Activated gamma-delta T cell treated with Interleukin-2 at 50 U/mL for 16 hours (primary cell): ENCODE measurements at places on chromosomes 1 and 21.

- no peak for DNase-seq
Measured at GRCh38 chr1:43760745-43761317, 53.5 kb downstream of the ST3GAL3 start.

DNA sequence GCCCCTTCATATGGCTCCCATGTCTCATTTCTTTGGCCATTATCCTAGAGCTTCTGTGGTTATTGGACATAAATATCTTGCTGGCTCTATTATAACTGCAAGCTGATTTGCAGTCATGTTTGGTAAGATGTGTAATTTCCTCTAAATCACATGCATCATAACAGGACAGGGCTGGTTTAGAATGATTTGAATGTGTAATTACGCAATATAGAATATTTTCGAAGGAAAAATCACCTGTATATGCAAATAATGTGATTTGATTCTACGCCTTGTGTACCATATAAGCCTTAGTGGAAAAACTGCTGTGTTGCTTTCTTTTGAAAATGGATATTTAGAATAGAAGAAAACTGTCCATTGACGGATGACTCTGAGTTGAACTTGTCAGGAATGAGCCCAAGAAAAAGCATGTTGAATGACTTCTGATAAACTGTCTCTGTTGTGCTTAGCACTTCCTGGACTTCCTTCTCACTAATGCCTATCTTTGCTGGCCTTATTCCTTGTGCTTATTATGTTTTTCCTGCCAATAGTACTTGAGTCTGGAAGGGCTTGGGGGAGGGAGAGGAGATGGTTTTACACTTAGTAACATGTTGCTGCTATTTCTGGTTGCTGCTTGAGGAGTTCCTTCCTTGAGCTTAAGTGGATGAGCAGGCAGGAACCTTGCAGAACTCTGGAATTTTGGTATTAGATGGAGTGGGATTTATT lies 6.5 kb downstream of the CACHD1 start:
- no peak for DNase-seq

DNA sequence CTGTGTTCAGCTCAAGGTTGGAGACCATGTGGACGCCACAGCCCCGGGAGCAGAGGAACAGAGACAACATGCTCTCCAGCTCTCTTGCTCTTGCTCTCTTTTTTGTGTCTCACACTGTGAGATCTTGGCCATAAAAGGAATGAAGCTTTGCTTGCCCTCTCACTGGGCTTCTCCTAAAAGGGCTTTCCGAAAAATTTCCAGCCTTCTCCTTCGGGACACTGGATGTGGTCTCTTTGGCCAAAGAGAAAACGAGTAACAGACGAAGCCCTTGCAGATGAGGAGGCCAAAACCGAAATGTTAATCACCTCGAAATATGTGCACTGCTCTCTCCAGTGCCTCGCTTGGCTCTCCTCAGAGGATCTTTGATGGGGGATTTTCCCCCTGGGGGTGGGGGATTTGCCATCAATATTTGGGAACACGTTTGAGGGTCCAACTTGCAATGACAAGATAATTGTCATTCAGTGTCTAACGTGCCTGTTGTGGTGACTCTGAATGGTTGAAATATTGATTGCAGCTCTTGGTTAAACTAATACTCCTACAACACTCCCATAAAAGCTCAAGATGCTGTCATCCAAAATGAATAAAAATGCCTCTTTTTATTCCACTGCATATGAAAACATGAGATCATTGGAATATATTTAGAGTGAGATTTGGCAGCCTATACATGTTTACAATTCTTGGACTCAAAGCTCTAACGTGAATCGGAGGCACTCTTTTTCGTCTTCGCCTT lies 68.6 kb upstream of the ANGPTL1 start:
- no peak for DNase-seq

GRCh38 chr1:150619576-150620509 lies 9.6 kb downstream of the ENSA start:
- DNase-seq: no peak

DNA sequence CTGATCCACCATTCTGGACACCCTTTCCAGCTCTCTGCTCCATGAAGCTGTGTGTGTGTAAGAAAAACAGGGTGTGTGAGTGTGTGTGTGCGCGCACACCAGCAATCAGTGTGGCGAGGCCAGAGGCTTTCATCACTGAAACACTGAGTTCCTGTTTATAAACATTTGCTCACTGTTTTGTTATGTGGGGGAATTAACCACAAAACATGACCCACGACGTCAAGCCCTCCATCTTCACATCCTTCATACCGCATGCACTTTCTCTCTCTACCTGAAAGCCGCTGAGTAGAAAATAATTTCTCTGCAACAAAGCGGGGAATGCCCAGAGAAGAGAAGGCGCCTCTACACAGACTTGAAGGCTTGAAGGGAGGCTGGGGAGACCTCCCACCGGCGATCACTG lies 148.9 kb upstream of the IRF2BP2 start:
- DNase-seq: peak; percentile 62

DNA sequence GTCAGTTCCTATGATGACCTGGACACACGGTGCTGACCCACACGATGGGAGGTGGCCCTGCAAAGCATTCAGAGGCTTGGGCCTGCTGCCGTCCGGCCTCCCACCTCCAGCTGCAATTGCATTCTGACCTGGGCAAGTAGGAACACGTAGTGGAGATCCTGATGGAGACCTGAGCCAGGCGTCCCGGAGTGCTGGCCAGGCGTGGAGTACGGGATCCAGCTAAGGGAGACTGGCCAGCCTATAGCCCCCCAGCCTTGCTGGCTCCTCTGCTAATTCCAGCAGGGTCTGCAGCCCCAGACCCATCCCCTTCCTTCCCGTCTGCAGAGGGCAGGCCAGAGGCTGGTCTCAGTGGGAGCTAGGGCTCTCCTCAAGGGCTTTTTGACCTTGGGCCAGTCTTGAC lies 11.2 kb downstream of the CD46 start:
- no peak for DNase-seq

GRCh38 chr21:45126204-45126626 lies 51.8 kb downstream of the ADARB1 start:
- no peak for DNase-seq

DNA sequence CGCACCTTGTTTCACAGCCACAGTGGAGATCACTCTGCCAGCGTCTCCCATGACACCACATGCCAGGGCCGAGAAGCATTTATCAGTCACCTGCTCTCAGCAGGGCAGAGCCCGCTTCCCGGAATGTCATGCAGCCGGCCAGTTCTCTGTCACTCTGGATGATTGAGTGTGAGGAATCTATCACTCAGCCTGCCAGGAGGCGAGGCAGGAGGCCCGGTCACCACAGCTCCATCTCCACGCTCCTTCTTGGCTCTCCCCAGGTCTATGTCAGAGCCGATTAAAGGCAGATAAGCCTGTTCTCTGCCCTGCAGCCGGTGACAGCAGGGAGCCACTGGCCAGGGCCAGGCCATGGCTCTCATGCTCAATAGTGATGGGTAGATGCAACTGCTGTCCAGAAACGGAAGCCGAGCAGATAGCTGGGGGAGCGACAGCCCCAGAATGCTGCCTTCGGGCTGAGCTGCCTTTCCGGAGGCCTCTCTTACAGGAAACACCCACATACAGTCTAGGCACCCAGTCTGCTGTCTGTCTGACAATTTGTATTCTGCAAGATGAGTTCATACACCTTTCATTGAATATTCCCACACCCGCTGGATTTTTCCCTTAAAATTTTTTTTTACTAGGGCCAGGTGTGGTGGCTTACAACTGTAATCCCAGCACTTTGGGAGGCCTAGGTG lies 64.1 kb downstream of the ACTL8 start:
- DNase-seq: no peak

GRCh38 chr1:199701726-199702125 lies 325.8 kb upstream of the NR5A2 start:
- DNase-seq: no peak

- DNase-seq: no peak
Measured at GRCh38 chr21:27244776-27245175, 277.9 kb upstream of the ADAMTS5 start.

DNA sequence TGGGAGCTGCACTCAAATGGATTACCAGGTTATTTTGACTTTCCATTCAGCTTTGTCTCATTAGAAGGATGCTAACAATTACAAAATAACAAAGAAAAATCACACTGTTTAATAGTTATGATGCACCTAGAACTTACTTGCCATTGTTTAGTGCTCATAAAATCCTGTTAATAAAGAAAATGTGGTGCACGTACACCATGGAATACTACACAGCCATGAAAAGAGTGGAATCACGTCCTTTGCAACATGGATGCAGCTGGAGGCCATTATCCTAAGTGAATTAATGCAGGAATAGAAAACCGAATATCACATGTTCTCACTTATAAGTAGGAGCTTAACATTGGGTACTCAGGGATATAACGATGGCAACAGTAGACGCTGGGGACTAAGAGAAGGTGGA lies 19.8 kb downstream of the MAP3K21 start:
- DNase-seq: no peak

GRCh38 chr1:184443624-184444023 lies 56.8 kb downstream of the C1orf21 start:
- DNase-seq: no peak

GRCh38 chr1:90412563-90412962 lies 304.5 kb downstream of the BARHL2 start:
- no peak for DNase-seq

GRCh38 chr1:226309398-226310244 lies 657 bp upstream of the LIN9 start:
- DNase-seq: no peak

GRCh38 chr1:226325178-226325577 lies 16.2 kb upstream of the LIN9 start:
- DNase-seq: no peak

- no peak for DNase-seq
Measured at GRCh38 chr1:22921452-22922126, 51.1 kb downstream of the LACTBL1 start.

DNA sequence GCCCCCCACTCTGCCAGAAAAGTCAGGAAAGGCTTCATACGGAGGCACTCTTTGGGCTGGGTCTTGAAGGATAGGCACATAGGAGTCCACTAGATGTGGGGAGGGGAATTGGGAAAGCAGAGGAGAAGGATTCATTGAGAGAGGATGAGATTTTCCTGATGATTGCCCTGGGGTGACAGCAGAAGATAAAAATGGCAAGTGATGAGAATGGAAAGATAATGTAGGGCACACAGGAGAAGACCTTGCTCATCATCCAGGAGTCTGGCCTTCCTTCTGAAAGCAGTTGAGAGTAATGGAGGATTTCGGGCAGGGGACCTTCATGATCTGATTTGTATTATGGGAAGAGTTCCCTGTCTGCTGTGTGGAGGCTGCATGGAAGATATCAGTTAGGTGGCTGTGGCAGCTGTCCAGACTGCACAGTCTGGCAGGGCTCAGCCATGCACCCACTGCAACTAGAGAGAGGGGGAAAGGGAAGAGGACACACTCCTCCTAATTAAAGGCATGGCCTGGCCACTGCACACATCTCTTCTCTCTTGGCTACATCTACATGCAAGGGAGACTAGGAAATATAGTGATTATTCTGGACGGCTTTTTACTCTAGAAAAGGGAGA lies 9.6 kb upstream of the FABP3 start:
- no peak for DNase-seq

GRCh38 chr1:53726009-53726600 lies 12.9 kb downstream of the GLIS1 start:
- no peak for DNase-seq

DNA sequence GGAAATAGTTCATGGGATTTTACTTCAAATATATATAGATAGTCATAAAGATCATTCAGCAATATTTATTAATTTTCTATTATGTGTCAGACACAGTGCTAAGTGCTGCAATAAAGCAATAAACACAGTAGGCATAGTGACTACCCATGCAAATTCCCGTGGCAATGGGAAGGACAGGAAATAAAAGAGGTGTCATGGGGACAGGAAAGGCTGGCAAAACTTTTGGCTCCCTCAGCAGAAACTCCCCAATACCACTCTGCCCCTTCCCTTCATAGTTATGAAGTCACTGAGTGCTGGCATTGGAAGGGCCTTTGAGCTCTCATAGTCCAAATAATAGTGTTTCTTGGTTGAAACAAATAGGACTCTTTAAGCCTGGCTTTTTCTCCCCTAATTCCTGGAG lies 104.4 kb upstream of the DPT start:
- DNase-seq: no peak

GRCh38 chr21:46110499-46111192 lies 12.7 kb downstream of the COL6A2 start:
- no peak for DNase-seq

DNA sequence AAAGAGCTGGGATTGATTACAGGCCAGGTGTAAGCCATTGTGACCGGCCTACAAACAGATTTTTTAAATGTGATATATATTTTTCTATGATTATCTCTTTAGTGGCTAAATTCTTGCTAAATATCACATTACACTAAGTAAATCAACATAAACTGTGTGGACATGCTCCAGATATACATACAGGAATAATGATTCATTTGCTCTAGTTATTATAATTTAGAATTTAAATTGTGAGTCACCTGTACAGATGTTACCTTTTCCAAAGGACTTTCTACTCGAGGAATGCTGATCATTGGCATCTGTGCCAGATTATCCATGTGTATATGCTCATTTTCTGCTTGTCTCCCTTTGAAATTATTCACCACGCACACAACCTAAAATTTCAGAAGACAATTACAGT lies 90.1 kb downstream of the PLPPR5 start:
- DNase-seq: no peak

- no peak for DNase-seq
Measured at GRCh38 chr1:162696286-162696862, 64.1 kb downstream of the DDR2 start.

- no peak for DNase-seq
Measured at GRCh38 chr21:44874240-44874496, 678 bp upstream of the PTTG1IP start.

- no peak for DNase-seq
Measured at GRCh38 chr1:159970932-159971342, 16.9 kb upstream of the SLAMF9 start.

GRCh38 chr1:11483581-11484320 lies 4.8 kb downstream of the DISP3 start:
- DNase-seq: no peak

DNA sequence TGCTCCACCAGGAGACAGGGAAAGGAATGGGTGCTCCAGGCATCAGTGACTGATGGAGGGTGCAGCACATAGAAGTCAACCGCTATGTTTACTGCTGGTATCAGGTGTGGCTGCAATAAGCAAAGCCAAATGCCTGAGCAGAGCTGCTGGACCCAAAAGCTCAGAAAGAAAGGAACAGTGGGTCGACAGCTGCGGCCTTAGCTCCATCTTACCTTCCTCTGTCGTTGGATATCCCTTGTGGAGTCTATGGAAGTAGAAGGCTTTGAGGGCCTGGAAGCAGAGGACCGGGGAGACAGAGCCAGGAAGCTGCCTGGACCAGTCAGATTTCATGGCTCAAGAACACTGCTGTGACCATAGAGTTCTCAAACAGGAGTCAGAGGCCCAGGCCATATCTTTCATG lies 45.3 kb downstream of the RIMS3 start:
- DNase-seq: no peak
